ENCODE measurements at places on chromosomes 7 and 10. TPM values are rescaled to one million over a fixed set of nuclear protein-coding genes. Genes with fewer than 3 reads are reported as not detected.

GRCh38 chr10:49322371-49323170 lies 23.6 kb downstream of the C10orf71 start:
- DNase-seq: no peak

GRCh38 chr7:24403557-24403956 lies 119.6 kb downstream of the NPY start:
- no peak for DNase-seq

GRCh38 chr10:114427124-114427852 lies 23.0 kb upstream of the AFAP1L2 start:
- DNase-seq: no peak

DNA sequence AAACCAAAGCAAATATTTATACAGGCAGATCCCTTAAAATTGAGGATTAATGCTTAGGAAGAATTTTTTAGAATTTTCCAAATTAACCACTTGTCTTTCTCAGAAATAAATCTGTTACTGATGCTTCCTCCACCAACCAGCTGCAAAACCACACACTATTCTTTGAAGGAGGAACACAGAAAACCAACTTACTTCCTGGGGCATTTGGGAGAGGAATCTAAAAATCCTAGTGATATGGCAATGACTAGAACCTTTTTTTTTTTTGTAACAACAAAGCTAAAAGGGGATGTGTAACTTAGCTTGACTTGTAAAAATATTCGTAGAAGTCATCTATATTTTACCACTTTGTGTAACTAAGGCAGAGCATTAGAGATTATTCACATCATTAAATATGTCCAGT lies 5.1 kb upstream of the TM9SF3 start:
- DNase-seq: no peak

DNA sequence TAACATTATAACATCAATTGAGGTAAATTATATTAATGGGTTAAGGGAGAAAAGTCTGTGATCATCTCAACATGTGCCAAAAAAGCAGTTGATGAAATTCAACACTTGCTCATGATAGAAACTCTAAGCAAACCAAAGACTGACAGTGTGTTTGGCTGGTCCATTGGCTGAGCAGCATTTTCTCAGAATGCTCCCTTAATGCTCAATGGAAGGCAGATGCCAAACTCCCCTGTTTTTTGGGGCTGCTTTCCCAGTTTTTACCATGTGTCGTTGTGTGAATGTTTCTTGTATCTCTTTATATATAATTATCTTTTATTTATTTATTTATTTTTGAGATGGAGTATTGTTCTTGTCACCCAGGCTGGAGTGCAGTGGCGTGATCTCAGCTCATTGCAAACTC lies 114.7 kb downstream of the SEC23IP start:
- no peak for DNase-seq

DNA sequence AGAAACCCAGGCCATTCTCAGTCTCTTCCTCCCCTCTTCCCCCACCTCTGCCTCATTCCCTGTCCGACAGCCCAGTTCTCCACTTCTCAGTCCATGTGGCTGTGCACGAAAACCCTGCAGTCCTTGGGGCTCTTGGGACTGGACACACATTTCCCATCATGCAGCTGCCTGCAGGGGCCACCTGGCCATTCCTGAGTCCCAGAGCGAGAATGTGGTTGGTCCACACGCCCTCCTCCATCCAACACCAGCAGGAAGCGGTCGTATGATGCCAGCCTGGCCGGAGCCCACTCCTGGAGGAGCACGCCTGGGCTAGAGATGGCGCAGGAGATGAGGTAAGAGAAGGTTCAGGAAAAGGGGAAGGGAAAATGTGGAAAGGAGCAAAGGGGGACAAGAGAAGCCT lies 222.5 kb downstream of the USP6NL start:
- no peak for DNase-seq

DNA sequence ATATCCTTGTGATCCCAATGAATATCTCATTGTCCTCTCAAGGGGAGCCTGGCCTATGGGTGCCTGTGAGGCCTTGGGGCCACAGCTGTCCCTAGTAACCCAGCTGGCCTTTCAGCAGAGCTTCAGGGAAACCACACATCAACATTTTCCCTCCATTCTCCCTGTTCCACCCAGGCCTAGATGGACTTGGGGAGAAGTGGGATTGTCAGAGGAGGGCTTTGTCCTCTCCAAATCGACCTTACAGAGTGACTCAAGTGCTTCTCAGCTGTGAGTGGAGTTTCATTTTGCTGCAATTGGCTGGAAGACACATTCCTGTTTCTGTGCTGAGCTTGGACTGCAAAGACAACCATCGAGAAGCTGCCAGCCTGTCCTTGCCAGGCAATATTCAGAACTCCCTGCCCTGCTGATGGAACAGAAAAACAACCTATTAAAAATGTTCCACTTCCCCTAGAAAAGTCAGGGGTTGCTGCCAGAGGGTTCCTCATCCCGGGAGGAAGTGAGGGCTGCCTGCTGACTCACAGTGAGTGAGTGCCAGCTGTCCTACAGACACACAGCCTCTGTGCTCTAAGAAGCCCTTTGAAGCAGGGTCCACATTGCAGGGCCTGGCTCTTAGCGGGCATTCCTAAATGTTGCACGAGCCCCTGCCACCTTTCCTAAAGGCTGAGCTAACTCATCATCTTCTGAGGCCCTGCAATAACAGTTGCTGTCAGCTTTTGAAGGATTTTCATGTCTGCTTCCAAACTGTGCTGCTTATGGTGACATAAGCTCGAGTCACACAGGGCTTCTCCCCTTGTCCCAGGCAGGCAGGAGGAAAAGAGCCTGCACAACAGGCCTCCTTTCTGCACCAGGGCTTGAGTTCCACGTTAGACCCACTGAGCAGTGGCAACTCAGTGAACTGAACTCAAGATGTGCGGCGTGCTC lies 20.5 kb downstream of the STRA8 start:
- DNase-seq: peak; percentile 57

DNA sequence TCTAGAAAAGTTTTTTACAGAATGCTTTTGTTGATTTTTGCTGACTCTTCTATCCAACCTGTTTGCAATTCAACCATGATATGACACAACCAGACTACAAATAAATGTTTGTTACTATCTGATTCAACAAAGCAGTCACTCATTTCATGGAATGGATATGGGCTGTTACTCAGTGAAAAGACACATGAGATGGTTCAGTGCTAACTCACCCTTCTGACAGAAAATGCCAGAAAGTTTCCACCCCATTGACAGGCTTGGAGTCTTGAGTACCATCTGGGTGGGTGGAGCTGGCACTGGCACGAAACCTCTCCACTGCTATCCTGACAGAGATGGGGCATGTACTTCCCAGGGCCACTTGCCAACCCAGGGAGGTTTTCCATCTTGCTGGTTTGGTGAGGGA lies 39.5 kb downstream of the RBM28 start:
- no peak for DNase-seq

DNA sequence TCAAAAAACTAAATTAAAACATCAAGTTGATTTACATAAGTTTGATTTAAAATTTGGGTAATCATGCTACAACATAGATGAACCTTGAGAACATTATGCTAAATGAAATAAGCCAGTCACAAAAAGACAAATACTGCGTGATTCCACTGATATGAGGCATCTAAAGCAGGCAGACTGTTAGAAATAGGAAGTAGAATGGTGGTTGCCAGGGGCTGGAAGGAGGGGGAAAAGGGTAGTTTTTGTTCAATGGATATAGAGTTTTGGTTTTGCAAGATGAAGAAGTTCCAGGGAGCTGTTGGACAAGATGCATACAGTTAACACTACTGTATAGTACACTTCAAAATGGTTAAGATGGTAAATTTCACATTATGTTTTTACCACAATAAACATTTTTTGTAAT lies 45.0 kb upstream of the IFRD1 start:
- DNase-seq: no peak

DNA sequence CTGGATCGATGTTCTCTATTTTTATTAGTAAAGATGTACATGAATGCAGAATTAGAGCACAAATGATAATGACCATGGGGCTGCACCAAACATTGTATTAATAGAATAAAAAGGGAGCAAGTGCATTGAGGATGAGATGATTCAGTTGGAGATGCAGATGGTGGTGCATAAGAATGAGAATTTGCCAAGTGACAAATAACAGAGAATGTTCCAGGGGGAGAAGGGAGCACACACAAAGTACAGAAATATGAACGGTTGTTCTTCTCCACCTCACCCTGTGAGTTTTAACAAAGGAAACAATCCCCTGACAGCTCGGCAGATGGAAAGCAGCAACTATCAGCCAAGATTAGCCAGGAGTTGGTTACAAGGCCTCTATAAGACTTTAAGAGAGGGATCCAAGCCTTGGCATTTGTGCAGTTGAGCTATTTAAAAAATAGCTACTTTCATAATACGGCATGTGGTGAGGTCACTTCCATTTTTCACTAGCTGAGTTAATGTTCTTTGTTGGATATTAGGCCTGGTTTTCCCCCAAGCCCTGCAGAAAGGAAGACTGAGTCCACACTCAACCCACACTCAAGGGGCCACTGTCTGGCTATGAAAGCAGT lies 462.5 kb downstream of the TNS3 start:
- peak; percentile 30 for DNase-seq

GRCh38 chr7:68470836-68471435 lies 1127.3 kb upstream of the AUTS2 start:
- no peak for DNase-seq

DNA sequence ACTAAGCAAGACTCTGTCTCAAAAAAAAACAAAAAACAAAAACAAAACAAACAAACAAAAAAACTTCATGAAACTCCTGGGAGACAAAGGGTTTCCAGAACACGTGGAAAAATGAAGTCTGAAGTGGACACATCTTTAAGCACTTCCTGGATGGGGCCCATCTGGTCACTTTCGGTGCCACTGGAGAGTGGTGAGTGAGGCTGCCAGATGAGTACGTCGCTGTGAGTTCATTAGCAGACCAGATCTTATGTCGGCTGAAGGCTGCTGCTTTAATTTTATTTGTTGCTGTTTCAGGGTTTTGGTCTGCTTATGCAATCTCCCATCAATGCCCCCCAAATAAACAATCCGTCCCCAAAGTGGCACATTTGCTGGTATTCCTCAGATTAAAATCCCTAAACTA lies 64.4 kb downstream of the NPTX2 start:
- DNase-seq: no peak

GRCh38 chr7:156223935-156224832 lies 411.9 kb upstream of the SHH start:
- no peak for DNase-seq

DNA sequence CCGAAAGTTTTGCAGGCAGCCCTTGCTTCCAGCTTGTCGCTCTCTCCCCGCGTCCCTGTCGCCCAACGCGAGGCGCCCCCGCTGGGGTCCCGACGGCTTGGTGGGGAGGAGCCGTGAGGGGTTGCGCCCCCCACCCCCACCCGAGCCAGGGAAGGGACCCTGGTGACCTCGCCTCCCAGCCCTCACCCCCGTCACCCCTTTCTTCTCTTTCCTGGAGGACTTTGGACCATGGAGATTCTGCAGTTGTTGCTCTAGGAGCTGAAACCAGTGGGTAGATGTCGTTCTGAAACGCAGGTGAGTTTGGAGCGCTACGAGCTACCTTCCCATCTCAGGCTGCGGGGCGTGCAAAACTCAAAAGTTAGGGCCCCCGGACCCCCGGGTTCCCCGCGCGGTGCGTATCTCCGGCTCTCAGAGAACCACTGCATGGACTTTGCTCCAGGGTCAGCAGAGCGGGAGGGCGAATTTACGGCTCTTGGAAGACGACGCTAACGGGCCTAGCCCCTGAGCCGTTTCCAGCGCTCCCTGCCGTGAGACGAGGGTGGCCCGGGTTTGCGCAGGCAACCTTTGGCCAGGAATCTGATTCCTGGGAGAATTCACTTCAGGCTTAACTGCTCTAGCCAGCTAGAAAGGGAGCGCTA lies 684 bp upstream of the ATXN7L1 start:
- DNase-seq: peak; percentile 44

GRCh38 chr7:25249772-25250171 lies 21.5 kb upstream of the NPVF start:
- no peak for DNase-seq

GRCh38 chr7:88299126-88299525 lies 7.6 kb downstream of the STEAP4 start:
- no peak for DNase-seq

DNA sequence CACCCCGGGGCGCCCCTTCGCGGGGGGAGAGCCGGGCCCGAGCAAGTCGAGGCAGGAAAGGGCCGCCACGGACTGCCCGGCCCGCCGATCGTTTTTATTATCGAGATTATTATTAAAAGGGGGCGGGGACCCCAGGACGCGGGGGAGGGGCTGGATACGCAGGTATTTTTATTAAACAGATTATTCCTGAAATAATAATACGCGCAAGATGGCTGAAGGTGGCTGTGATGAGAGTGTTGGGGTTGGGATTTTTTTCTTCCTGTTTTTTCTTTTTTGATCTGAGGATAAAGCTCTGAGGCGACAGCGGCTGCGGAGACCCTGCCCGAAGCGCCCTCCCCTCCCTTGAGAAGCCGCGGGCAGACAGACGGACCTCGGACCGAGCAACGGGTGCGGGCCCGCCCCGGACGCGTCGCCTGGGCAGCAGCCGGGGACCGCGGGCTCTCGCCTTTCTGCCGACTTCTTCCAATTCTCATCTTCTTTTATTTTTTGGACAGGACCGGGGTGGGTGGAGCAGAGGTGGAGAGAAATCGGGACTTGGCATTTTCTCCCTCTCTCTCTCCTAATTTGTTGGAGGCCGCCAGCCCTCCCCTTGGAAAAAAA lies 1.4 kb upstream of the TRIM8 start:
- DNase-seq: peak; percentile 75

DNA sequence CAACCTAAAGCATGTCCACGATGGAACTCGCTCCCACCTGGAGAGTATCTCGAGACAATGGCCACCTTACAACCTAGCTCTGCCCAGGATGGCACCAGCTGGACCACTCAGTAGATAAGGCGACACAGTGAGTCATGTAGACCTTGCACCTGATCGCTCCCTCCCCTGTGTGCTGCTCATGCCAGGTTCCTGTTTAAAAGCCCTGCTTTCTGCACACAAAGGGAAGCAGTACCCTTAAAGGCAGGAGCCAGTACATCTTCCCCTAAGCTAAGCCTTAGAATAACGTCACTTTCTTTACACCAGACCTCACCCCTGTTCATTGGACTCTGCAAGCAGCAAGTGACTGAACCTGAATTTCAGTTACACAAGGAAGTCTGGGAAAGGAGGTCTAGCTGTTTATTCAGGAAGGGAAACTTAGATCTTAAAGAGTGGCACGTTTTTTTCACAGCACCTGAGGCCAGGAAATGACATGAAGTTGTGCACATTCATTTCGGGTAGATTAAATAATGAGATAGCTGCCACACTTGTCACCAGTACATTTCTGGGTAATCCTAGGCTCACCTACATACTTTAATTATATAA lies 117.9 kb downstream of the MTPAP start:
- no peak for DNase-seq

- no peak for DNase-seq
Observed at GRCh38 chr10:101762736-101763135, 13.2 kb downstream of the FGF8 start.

- no peak for DNase-seq
Observed at GRCh38 chr7:120718361-120718760, 139.6 kb downstream of the TSPAN12 start.

DNA sequence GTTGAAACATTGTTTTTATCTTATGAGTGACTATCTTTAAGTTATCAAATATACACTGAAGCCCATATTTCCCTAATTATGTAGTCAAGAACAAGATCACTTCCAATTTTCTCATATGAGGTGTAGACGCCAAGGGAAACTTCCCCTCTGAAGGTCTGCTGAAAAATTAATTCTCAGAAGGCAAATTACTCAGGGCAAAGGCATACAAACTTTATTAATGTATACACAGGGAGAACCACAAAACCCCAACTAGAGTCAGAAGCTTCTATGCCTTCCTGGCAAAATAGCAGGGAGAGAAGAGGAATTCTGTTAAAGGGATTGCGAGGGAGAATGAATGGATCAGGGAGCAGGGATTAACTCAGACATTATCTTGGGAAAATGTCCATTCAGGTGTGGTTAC lies 83.4 kb downstream of the DOCK4 start:
- DNase-seq: no peak

RASA4B gene
- 10.8 TPM for total RNA-seq

PPA1 gene
- 79.0 TPM for total RNA-seq

MYH16 gene
- not detected for total RNA-seq

ARHGEF35 gene
- total RNA-seq: 0.29 TPM

PLA2G12B gene
- total RNA-seq: not detected
